Stimulated activated CD4-positive, alpha-beta T cell treated with anti-CD3 and anti-CD28 coated beads, Interleukin-2, amount 100 ng/mL, for 48 hours (primary cell): ENCODE measurements at places on chromosomes 2 and 18.

GRCh38 chr2:39127973-39128372 is 7.1 kb upstream of the SOS1 start:
- peak; percentile 32 for DNase-seq

GRCh38 chr2:7023542-7023941 is 106.3 kb downstream of the RNF144A start:
- DNase-seq = no peak

- DNase-seq = peak; percentile 25
These were observed 435 bp downstream of the ADCY3 start for GRCh38 chr2:24919506-24920097.

DNA sequence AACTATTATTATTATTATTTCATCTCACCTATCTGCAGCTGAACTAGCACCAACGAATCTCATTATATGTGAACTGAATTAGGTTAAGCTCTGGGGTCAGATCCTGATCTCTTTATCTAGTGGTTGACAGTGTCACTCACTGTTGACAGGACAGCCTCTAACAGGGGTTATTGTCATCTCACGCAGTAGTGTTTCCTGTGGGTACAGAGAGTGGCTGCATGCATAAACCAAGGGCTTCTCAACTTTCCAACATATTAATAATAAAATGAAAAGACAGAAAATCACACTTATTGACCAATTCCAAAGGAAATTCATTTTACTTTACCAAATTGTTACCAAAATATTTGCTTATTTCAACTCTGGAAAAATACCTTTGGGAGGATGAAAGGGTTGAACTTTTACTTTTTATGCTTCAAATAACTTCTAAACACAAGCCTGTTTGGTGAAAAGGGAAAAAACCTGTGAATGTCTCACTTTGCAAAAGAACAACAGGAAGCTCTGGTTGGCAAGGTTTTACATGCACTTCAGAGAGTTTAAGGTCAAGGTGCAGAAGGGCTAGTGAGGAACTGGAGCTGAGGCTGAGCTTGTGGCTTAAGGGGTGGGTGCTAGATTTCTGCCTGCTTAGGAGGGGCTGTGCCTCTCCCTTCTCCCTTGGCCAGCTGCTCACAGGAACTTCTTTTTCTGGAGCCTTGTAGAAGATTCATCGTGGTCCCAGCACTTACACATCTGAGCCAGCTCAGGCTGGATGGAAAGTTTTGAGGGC is 72.6 kb downstream of the CTAGE1 start:
- DNase-seq = no peak

DNA sequence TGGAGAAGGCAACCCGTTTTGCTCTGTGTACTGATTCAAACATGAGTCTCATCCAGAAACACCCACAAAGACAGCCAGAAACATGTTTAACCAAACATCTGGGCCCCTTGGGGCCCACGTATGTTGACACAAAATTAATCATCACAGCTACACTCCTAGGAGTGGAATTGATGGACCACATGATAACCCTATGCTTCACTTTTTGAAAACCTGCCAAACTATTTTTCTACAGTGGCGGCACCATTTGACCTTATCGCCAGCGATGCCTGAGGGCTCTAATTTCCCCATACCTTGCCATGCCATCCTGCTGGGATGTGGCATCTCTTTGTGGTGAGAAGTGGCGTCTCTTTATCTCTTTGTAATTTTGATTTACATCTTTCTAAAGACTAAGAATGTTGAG is 38.5 kb downstream of the PSMG2 start:
- DNase-seq = no peak

DNA sequence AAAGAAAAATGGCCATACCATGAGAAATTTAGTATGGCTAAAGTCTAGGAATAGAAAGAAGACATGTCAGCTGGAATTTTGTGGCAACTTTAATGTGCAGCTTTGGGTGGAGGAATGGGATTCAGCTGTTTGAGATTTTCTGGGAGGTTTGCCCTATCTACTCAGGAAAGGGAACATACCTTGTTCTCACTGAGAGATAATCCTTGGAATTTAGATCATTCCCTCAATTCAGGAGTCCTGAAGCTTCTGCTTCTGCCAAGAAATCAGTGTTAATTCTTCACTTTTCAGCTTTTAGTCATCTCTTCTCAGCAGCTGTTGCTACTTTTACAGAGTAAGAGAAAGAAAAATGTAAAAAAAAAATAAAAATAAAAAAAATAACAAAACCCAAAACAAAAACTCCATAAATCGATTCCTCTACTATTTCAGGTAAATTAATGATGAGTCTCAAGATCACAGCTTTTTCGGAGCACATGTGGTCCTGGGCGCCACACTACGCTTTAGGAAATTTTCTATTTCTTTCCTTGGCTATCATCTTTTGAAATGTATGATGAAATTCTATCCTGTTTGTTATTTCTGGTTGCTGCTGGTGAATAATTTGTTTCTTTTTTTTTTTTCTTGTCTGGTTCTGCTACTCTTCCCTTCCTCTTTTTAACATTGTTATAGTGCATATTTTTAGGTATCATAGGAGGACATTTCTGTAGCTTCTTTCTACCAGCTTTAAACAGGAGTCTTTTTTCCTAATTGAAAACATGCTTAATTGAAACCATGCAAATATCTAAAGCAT is 18.9 kb upstream of the BAZ2B start:
- no peak for DNase-seq

GRCh38 chr2:37342591-37343220 is 1.7 kb upstream of the QPCT start:
- no peak for DNase-seq

- no peak for DNase-seq
These were observed 11.7 kb downstream of the PFN4 start for GRCh38 chr2:24111407-24111901.

DNA sequence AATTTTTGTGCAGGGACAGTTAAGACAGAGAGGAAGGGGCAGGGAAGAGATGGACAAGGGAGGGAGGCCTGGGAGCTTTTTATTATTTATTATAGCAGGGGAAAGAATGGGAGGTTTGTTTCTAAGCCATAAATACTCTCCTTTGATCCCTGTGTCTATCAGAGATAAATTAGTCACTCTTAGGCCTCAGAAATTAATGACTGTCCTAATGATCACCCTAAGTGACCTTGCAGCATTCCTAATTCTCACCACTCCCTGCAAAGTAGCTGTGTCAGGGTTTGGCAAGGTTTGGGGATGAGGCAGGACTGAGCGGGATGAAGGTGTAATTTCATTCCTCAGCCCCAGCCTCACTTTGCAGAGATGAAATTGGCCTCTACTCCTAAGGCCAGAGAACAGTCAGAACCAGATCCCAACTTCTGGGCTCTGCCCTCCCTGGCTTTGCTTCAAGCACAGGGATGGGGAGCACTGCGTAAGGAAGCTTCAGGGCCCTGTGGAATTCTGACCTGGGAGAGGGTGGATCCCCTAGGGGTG is 95.0 kb downstream of the TMEM17 start:
- no peak for DNase-seq

- DNase-seq = no peak
These were observed 14.1 kb downstream of the LMAN1 start for GRCh38 chr18:59344996-59345395.

DNA sequence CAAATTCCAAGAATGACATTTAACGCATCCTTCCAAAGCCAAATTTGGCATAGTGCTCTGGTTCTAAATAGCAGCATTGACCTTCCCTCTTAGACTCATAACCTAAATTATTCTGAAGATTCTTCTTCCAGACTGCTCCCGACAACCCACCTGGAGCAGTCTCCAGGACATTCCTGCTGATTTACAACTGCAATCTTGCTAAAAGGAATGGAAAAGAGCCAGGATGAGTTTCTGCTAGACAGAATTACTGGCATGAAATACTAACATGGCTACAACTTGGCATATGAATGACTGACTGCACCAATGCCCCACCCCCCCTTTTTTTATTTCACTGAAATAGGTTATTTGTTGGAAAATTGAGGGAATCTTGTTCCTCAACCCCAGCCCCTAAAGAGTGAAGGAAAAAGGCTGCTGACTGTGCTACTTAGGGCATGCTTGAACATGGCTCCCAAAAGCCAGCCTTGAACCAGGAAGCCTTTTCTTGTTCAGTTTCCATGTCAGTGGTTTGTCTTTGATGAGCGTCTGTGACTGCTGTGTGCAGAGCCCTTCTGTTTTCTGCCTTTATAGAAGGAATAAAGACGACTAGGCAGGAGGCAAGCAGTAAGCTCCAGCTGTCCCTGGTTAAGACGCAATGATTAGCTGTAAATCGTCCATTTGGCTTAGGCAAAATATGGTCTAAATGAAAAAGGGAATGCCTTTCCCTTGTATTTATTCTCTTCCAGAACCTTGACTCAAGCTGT is 47.4 kb upstream of the ITGB6 start:
- no peak for DNase-seq

- no peak for DNase-seq
These were observed 31.2 kb downstream of the ZNF385B start for GRCh38 chr2:179830043-179830787.

DNA sequence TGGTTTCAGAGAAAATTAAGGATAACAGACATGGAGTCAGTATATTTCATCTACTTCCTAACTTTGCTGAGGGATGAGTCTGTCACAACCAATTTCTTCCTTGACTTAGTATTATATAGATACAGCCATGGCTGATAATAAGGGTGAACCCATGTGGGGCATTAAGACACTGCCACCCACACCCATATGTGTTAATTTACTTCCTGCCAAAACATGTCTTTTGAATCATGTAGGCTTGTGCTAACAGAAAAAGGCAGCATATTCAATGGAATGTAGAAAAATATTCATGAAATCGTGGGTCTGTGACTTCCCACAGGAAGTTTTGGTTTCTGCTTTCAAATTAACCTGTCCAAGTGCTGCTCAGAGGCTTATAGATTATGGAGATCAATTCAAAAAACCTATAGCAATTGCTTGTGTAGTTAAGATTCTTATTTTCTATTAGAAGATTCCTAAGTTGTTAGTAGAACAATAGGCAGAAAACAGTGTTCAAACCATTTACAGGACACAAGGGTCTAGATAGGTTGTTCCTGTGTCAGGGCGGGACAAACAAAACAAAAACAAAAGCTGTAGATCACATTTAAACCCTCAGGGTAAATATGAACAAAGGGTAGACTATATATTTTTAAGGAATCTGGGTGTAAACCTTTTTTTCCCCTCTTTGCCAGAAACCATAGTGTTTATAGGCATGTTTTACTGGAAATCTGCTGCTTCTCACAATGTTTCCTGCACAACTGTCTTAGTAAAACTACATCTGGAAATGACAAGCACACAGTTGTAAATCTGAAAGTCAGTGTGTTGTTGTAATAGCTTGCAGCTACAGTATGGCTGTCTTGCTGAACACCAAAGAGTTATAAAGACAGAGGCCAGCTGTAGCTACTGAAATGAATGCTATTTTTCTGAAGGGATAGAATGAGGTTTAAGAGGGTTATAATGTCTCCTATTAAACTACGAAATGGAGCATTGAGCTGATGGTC is 691.2 kb downstream of the EPHA4 start:
- DNase-seq = no peak

DNA sequence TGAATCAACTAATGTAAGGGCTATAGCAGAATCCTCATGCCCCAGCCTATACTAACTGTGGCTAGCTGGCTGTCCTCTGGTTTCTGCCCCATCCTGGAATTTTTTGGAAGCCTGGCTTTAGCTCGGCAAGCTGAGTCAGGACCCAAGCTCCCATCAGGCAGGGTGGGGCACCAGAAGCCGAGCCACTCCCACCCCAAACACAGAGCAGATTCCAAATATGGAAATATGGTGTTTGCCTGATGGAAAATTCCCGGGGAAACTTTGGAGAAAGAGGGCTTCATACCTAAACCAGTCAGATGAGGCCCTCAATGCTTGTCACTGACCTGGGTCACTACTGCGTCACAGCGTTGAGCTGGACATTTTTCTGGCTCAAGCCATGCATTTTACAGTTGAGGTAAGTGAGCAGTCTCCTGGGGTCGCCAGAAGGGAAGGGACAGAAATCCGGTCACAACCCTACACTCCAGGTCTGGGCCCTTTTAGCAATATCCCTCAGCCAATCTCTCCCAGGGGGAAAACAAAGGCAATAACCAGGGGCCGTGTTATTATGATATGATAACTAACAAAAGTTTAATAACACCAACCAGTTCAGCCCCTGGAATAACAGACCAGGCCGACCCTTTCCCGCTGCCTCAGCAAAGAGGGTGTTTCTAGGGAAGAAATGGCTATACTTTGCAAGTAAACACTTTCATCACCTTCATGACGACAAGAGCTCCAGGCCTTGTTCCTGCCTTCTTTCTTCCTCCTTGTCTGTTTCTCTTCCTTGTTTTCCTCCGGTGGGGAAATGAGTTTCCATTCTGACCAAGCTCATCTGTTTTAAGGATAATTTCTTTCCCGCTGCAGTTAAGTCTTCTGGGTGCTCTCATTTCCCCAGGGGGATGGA is 37.7 kb downstream of the PSD4 start:
- DNase-seq = no peak

DNA sequence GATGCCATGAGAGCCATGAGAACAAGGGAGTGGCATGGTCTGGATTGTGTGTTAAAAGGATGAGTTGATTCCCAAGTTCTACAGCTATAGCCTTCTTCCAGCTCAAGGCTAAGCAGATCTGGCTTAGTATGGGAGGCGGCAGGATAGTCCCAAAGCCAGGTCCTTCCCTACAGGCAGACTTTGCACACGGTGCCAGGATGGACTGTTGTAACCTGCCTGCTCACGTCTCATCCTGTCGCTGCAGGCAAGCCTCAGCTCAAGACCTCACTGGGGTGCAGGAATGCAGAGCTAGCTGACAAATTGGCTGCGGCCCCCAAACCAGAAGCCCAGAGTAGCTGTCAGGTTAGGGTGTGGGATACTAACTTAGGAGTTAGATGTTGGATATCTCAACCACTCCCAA is 28.8 kb upstream of the IGFBP5 start:
- DNase-seq = no peak

GRCh38 chr18:55228707-55229106 is 269.4 kb upstream of the CCDC68 start:
- DNase-seq = no peak

DNA sequence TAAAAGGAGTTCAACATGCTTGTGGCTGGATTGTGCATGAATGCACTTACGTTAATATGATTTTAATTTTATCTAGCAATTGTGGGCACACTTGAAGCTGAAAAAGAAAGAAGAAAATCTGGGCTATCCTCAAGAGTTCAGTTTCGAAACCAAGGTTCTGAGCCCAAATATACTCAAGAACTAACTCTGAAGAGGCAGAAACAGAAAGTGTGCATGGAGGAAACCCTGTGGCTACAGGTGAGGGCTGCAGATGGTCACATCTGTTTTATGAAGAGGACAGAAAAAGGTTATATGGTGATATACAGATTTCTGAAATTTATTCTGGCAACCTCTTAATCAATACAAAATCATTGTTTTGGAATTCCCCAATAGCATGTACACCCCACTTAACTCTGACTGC is 57.3 kb downstream of the ITGA6 start:
- no peak for DNase-seq

- DNase-seq = no peak
These were observed 115.2 kb upstream of the ARL5A start for GRCh38 chr2:151943461-151943860.

DNA sequence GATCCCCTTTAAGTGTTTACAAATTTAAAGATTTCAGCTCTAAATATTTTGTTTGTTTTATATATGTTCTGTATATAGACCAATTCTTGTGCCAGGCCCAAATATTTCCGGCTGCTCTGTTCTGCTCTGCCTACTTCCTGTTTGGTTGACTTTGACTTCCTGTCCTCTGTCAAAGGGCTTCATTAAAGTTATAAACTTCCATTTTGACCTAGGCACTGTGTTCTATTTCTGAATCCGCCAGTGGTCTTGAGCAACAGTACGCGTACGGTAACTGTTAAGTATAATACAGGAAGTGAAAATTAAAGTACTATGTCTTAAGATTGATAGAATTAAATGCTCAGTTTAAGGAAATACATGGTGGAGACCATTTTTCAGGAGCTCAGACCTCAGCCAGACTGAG is 13.5 kb upstream of the REL start:
- DNase-seq = no peak
